AG04449 (cell line): ENCODE measurements at places on chromosomes 12 and 14.

DNA sequence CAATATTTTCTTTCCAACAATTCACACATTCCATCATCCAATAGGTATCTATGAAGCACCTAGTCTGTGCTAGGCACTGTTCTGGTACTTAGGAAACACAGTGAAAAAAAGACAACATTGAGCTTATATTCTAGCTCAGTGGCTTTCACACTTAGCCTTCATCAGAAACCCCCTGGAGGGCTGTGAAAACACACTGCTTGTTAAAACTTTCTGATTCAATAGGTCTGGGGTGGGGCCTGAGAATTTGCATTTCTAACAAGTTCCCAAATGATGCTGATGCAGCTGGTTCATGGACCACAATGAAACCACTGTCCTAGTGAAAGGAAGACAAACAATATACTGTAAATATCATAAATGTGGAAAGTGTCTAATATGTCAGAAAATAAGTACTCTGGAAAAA is 5.9 kb downstream of the VTI1B start:
- no peak for DNase-seq

- DNase-seq: no peak
These were observed 100.7 kb upstream of the ATF7IP start for GRCh38 chr12:14264778-14265177.

DNA sequence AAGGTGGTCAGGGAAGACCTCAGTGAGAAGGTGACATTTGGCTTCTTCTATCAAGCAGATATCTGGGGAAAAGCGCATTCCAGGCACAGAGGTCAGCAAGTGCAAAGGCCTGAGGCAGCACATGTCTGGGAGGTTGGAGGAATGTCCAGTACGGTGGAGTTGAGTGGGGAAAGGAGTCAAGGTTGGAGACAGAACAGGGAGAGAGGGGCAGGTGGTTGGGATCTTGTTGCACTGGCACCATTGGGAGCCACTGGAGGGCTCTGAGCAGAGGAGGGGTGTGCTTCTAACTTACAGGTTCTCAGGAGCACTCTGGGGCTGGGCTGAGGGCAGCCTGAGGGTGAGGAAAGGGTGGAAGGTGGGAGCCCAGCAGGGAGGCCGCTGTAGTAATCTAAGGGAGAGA is 52.1 kb downstream of the EID3 start:
- no peak for DNase-seq

- DNase-seq: peak; percentile 17
These were observed 272 bp downstream of the HECTD1 start for GRCh38 chr14:31207287-31207754.

- DNase-seq: peak; percentile 83
These were observed 34.7 kb upstream of the SLC2A3 start for GRCh38 chr12:7970475-7971252.
